ACHN (cell line): ENCODE measurements at places on chromosomes 5 and 9.

DNA sequence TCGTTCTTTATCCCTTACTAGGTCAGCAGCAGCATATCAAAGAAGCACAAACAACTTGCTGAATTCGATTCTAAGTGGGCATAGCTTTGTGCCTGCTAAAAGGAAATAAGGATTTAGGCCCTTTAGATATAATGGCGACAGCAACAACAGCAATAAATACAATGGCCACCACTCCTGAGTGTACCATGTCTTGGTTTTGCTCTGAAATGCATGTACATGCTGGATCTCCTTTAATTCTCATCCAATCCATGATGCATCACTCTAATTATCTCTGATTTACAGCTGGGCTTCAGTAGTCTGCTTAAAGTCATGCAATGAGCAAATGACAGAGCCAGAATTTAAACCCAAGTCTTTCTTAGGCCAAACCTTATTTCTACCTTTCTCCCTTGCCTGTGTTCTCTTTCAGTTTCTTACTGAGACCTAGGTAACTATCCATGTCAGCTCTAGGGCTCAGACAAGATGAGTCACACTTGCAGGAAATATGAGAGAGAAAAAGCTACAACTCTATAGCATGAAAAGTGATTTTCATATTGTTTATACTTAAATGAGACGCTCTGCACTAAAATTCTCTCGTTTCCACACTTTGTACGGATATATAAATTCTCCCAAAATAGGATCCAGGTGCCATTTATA lies 111.8 kb downstream of the HMHB1 start:
- peak; percentile 48 for DNase-seq

GRCh38 chr9:74379718-74380117 lies 117.4 kb upstream of the RORB start:
- peak; percentile 49 for DNase-seq

DNA sequence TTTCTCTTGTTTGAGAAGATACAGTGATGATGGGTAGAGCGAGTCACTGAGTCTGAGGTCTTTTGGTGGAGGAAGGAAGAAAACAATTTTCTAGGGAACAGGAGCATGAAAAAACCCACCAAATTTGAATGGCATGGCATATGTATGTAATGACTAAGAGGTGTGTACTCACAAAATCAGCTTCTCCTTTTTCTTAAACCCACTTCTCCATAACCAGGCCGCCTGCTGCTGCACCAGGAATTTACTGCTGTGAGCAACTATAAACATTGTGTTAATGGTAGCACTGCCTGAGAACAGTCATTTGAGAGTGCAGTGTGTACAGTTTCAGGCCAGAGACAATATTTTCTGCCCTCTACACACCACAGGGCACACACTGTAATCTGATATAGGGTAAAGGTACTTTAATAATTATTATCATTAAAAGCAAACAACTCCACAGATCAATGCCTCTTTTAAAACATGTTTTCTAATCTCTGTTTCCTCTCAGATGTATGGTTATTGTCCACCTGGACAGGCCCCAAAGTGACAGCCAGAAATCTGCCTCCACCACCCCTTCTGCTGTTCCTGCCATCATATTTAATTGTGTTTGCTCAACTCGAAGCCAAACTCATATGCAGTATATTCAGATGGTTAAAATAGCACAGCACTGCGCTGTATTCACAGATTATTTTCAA lies 241.6 kb downstream of the KIAA0825 start:
- DNase-seq, result no peak

- DNase-seq, result no peak
Measured at GRCh38 chr5:102542057-102542456, 43.3 kb upstream of the SLCO6A1 start.

GRCh38 chr5:101662263-101662662 lies 633.8 kb downstream of the SLCO4C1 start:
- no peak for DNase-seq

- no peak for DNase-seq
Measured at GRCh38 chr9:126329476-126330275, 3.0 kb downstream of the MVB12B start.

- no peak for DNase-seq
Measured at GRCh38 chr9:13513716-13514444, 234.4 kb upstream of the MPDZ start.

- no peak for DNase-seq
Measured at GRCh38 chr5:119389288-119390030, 33.6 kb downstream of the TNFAIP8 start.

GRCh38 chr5:109743041-109743531 lies 53.4 kb downstream of the MAN2A1 start:
- DNase-seq, result no peak

DNA sequence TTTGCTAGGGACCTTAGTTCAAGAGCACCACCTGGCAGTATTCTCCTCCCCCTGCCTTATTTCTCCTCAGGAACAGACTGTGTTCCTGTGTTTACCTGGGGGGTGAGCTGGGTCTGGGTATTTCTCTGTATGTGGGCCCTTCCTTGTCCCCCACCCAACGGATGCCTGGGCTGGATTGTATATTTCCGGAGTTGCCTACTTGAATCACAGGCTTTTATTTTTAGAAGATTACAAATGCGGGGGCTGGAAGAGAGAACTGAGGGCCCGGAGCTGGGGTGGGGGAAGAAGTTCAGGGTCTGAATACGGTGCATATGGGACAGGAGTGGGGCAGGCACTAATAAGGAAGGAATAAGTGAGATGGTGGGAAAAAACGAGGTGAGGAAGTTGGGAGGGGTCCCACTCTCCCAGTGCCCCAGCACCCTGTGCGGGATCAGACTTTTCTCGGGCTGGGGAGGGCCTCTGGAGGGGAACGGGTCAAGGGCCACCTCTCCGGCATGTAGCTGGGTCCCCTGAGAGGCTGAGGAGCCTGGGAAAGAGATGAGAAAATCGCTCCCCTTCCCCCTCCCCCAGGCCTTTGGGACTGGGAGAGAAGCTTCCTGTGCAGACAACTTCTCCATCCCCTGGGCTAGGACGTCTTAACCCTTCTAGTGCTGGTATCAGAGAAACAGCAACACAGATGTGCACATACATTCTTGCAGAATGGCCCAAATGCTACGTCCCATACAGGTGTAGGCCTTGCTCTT lies 42.1 kb downstream of the PCDH1 start:
- no peak for DNase-seq

DNA sequence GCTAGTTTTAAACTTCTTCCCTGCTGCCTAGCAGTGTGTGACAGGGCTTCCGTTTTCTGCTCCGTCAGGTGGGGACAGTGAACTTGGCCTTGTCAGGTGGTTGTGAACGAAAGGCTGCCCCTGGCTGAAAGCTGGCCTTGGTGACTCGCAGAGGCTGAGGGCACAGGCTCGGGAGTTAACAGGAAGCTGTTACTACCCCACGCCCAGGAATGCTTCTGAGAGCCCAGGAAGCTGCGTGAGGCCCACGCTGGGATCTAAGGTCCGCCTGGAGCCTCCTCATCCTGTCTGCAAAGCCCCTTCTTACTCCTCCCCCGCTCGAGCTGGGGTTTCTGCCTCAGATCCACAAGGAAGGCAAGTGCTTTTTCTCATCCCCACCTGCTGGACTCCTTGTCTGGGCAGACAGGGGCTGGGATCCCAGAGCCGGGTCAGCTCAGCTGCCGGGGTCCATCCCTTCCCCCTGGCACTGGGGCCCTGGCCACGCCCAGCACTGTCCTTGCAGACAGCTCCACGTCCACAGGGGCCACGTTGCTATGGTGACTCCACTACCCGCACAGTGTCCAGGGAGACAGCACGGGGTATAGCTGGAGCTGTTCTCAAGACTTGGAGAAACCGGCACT lies 124.7 kb upstream of the TBC1D2 start:
- DNase-seq, result peak; percentile 58

DNA sequence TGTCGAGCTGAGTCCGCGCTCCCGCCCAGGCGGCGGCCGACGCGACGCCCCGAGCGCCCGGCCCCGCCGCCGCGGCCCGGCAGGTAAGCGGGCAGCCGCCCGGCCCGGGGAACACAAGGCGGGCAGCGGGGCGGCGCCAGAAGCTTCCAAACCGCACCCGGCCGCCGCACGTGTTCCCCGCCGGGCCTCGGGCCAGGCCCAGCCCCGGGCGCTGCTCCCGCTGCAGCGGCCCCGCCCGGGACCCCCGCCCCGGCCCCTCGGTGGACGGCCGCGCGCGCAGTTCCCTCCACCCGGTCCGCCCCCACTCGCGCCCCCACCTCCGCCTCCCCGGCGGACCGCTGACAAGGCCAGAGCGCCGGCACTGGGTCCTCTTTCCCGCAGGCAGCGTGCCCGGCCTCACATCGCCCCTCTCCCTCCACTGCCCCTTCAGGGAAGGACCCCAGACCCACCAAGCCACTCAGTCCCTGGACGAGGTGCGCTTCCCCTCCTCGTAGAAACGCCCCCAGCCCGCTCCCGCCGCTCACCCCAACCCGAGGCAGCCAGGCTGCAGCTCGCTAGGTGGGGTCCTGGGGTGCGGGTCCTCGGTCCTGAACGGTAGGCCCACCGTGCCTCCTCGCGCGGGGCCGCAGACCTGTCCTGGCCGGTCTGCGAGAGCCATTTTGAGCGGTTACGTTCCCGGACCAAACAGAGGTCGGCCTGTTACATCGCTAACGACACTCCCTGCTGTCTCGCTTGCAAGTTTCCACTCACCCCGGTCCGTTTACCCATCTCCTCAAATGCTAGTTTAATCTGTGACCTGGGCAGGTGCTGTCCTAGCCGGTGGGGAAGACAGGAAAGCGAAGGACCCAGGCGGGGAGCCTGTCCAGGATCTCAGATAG lies 475 bp downstream of the WDR5 start:
- DNase-seq, result peak; percentile 7

- DNase-seq, result peak; percentile 44
Measured at GRCh38 chr9:92706218-92706940, 36.4 kb upstream of the IPPK start.

GRCh38 chr9:86948074-86948929 lies 996 bp upstream of the GAS1 start:
- DNase-seq, result peak; percentile 68

- DNase-seq, result no peak
Measured at GRCh38 chr9:84823421-84824271, 154.1 kb downstream of the NTRK2 start.

GRCh38 chr5:29079771-29080170 lies 2041.4 kb upstream of the CDH9 start:
- DNase-seq, result peak; percentile 4

- no peak for DNase-seq
Measured at GRCh38 chr9:122378236-122378635, 7.4 kb downstream of the PTGS1 start.

GRCh38 chr5:88377240-88377639 lies 108.6 kb upstream of the TMEM161B start:
- no peak for DNase-seq

DNA sequence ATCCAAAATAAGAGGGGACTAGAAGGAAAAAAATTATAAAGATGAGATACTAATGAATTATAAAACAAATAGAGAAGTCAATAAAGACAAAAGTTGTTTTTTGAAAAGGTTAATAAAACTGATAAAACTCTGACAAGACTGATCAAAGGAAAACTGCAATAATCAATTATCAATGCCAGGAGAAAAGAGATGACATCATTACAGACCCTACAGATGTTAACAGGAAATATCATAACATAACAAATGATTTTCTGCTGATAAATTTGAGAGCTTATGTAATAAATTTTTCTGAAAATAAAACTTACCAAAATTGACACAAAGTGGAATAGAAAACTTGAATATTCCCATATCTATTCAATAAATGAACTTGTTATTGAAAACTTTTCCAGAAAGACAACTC lies 34.3 kb upstream of the CEP72 start:
- no peak for DNase-seq

DNA sequence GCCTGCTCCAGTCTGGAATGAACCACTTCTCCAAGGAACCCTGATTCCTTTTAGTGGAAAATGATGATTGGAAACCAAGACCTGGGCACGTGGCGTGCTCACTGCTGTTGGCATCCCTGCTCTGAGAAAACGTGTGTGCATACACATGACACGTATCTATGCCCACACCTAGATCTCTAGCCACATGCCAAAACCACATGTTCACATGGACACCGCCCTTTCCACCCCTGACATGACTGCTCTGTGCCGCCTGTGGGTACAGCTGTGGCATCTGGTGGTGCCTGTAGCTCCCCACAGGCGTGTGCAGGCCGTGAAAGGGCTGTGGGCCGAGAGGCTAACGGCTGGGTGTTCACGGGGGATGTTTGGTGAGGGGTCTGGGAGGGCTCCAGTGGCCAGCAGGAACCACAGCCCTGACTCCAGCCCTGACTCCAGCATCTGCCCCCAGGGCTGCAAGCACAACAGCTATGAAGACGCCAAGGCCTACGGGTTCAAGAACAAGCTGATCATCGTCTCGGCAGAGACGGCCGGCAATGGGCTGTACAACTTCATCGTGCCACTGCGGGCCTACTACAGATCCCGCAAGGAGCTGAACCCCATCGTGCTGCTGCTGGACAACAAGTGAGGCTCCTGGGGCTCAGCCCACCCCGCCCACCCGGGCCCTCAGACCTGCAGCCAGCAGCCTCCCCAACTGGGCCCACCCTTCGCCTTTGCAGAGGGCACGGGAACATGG lies 75.1 kb downstream of the KCNT1 start:
- DNase-seq, result no peak

- DNase-seq, result no peak
Measured at GRCh38 chr5:96320797-96321196, 112.3 kb downstream of the PCSK1 start.

GRCh38 chr5:127216898-127217675 lies 73.5 kb upstream of the MEGF10 start:
- no peak for DNase-seq

GRCh38 chr5:167951116-167951515 lies 340.3 kb upstream of the WWC1 start:
- DNase-seq, result no peak
